ENCODE measurements at places on chromosomes 1 and 21. TPM values are rescaled to one million over a fixed set of nuclear protein-coding genes. Genes with fewer than 3 reads are reported as not detected.

Gene RIMKLA
- total RNA-seq = 0.74 TPM

Gene TMCO4
- total RNA-seq = 5.9 TPM

Gene KMO
- 0.53 TPM for total RNA-seq

Gene GPR157
- 7.0 TPM for total RNA-seq

Gene HES3
- not detected for total RNA-seq

Gene PSMD4
- total RNA-seq = 187 TPM

Data from A549 treated with Hydrocortisone at 1 μM for 4 hours (cell line).